ENCODE measurements at places on chromosomes 16 and 17. TPM values are rescaled to one million over a fixed set of nuclear protein-coding genes. Genes with fewer than 3 reads are reported as not detected.

DNA sequence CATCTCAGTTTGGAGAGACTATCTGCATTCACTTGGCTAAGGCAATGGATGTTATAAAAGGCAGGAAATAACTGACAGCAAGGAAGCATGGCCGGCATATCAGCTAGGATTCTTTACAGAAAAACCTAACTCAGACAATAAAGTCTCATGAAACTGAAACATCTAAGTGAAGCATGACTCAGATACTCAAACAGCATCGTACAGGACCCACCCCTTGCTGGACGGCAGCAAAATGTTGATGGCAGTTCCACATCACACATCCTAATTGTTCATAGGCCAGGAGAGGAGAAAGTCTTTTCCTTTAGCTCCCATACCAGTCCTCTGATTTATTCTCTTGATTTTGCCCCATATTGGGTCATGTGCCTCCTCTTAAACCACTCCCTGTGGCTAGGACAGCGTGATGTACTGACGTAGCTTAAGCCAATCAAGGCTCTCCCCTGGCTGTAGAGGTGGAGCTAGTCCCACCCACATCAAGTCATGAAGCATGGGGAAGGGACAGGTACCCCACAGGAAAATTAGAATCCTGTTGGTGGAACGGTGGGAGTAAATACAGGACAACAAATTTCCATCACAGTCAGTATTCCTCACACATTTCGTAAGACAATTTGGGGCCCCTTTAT, 178.9 kb downstream of the IRX3 start:
- no peak for DNase-seq

- no peak for DNase-seq
Measured at GRCh38 chr16:84341528-84342295, 26.6 kb upstream of the ATP2C2 start.

GRCh38 chr16:1082266-1082951, 9.9 kb downstream of the SSTR5 start:
- no peak for DNase-seq

- no peak for DNase-seq
Measured at GRCh38 chr16:85332175-85332574, 219.9 kb upstream of the CIBAR2 start.

GRCh38 chr17:6160911-6161855, 91.0 kb downstream of the WSCD1 start:
- no peak for DNase-seq

- no peak for DNase-seq
Measured at GRCh38 chr17:34580685-34581445, 1.5 kb downstream of the TMEM132E start.

DNA sequence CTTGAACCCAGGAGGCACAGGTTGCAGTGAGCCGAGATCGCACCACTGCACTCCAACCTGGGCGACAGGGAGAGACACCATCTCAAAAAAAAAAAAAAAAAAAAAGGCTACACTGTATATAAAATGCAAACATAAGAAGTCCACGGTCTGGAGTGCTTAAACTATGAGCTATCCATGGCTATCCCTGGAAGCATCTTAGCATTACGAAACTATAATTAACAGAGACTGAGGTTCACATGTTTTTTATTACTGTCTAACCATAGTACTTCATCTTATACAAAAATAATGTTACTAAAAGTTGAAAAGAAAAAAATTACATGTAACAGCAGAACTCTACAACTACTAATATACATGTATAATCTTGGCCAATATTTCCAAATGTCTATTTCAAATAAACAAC, 32.8 kb downstream of the HELZ start:
- no peak for DNase-seq

- DNase-seq, result no peak
Measured at GRCh38 chr17:61393904-61394629, 5.6 kb upstream of the TBX2 start.

- DNase-seq, result no peak
Measured at GRCh38 chr17:77726549-77727006, 231.9 kb upstream of the TNRC6C start.

DNA sequence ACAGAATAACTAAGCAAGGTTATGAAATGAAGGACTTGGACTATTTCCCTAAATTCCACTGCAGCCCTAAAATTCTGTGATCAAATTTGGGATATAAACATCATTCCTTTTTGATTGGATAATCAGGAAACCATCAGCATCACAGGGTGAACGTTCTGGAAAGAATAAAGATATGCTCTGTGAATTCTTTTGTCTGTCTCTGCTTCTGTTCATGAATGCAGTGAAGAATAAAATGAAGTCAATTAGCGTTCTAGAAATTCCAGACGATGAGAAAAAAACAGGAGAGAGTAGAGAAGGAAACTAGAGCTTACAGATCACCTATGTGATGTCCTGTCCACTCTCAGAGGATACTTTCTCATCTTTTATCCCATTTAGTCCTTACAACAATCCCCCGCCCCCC, 295.1 kb upstream of the SOX9 start:
- no peak for DNase-seq

DNA sequence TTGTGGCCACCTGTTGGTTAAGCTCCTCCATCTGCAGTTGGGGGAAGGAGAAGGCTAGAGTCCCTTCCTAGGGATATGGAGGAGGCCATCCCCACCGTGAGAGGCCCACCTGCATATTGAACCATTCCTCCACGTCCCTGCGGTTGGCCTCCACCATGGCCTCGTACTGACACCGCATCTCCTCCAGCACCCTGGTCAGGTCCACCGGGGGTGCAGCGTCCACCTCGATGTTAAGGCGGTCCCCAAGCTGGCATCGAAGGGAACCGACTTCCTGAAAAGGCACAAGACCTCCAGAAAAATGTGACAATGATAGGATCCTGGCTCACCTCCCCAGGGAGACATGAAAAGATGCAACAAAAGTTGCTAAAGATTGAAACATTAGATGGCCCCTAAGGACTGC, 3.0 kb downstream of the KRT32 start:
- DNase-seq, result no peak

Gene RPS2
- 2,484 TPM for polyA plus RNA-seq

Gene PRKAR1A
- polyA plus RNA-seq, result 904 TPM

Gene SEPHS2
- polyA plus RNA-seq, result 18.9 TPM

Gene ZNF174
- 7.9 TPM for polyA plus RNA-seq

Gene GGT6
- not detected for polyA plus RNA-seq

Gene FBXW10
- not detected for polyA plus RNA-seq

Gene MYO1C
- polyA plus RNA-seq, result 188 TPM

Gene MBTPS1
- 37.2 TPM for polyA plus RNA-seq
